ENCODE measurements at places on chromosomes 4 and X. TPM values are rescaled to one million over a fixed set of nuclear protein-coding genes. Genes with fewer than 3 reads are reported as not detected.

The EGF gene
- polyA plus RNA-seq = 1.7 TPM

The RAI2 gene
- polyA plus RNA-seq = 0.04 TPM

The PDCL2 gene
- not detected for polyA plus RNA-seq

GRCh38 chr4:54840430-54840829, 182.7 kb downstream of the KIT start:
- DNase-seq = no peak
- no peaks in the 10 kb centered on the region for H3K4me1 ChIP-seq
- H3K36me3 ChIP-seq = no peaks in the 10 kb centered on the region
- no peak overlapping the region for H3K27ac ChIP-seq
- no peak overlapping the region for H3K4me3 ChIP-seq

- H3K27ac ChIP-seq = no peak overlapping the region
- no peaks in the 10 kb centered on the region for H3K36me3 ChIP-seq
- H3K4me1 ChIP-seq = no peaks in the 10 kb centered on the region
- DNase-seq = no peak
- no peak overlapping the region for H3K4me3 ChIP-seq
- no peaks in the 10 kb centered on the region for H3K27me3 ChIP-seq
Observed at GRCh38 chr4:154507156-154507555, 15.6 kb upstream of the DCHS2 start.

GRCh38 chrX:154515090-154515965, 704 bp downstream of the FAM3A start:
- H3K4me3 ChIP-seq = peak overlapping the region; percentile 87
- DNase-seq = no peak
- no peaks in the 10 kb centered on the region for H3K36me3 ChIP-seq
- H3K27ac ChIP-seq = peak overlapping the region; percentile 91
- H3K4me1 ChIP-seq = peaks cover 8% of the 10 kb centered on the region

DNA sequence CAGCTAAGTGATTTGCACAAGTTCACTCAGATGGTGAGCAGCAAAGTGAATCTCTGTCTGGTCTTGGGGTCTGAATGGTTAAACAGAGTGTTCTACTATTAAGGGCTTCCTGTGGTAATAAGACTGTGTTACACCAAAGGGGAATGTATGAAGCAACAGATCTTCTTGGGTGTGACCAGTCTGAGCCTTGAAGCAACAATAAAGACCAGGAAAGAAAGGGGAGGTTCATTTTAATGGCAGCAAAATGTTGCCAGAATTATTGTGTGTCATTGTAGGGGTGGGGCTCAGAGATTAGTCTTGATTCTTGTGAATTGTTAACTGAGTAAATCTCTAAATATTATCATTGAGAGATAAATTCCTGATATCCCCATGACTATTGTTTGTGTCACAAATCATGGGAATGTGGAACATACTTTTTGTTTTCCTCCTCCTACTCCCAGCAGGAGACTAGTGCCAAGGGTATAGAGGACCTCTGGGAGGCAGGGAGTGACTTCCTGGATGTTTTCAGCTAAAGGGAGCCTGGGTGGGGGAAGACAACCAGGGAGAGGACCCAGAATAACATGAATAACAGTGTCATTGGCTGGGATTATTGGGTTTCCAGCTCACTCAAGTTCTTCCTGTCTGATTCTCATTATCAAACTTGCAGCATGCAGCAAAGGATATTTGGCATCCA, 141.4 kb upstream of the PAK3 start:
- H3K27me3 ChIP-seq = peaks cover 11% of the 10 kb centered on the region
- H3K36me3 ChIP-seq = no peaks in the 10 kb centered on the region
- H3K4me1 ChIP-seq = no peaks in the 10 kb centered on the region
- DNase-seq = no peak
- H3K4me3 ChIP-seq = no peak overlapping the region

GRCh38 chr4:80263541-80264351, 2.7 kb upstream of the FGF5 start:
- peaks cover 6% of the 10 kb centered on the region for H3K4me1 ChIP-seq
- H3K27ac ChIP-seq = no peak overlapping the region
- no peaks in the 10 kb centered on the region for H3K36me3 ChIP-seq
- no peak for DNase-seq
- no peak overlapping the region for H3K4me3 ChIP-seq

GRCh38 chr4:3320361-3321023, 27.7 kb downstream of the RGS12 start:
- H3K36me3 ChIP-seq = peaks cover 32% of the 10 kb centered on the region
- H3K4me1 ChIP-seq = peaks cover 3% of the 10 kb centered on the region
- no peak for DNase-seq
- H3K27me3 ChIP-seq = no peaks in the 10 kb centered on the region

DNA sequence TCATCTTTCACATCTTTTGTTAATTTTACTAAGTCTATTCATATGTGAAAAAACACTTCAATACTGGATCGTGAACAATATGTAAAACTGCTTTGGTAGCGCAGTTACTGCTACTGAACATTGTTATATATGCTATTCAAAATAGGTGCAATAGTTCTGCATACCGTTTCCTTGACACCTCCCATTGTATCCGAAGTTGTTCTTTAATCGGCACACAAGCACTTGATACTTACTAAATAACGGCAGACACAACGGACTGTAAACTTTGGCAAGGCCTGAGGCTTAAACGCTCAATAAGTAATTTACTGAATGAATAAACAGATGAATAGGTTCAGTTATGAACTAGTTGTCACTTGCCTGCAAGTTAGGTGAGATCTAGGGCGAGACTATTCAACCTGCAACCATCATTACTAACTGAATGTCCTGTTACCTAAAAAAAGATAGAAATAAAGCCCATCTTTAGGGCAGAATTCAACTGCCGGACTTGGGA, 620 bp downstream of the ANAPC10 start:
- H3K36me3 ChIP-seq = peaks cover 8% of the 10 kb centered on the region
- H3K27ac ChIP-seq = peak overlapping the region; percentile 79
- no peak for DNase-seq
- peak overlapping the region; percentile 60 for H3K4me3 ChIP-seq

- no peaks in the 10 kb centered on the region for H3K36me3 ChIP-seq
- peaks cover 5% of the 10 kb centered on the region for H3K4me1 ChIP-seq
- no peak for DNase-seq
Observed at GRCh38 chrX:46754586-46755061, 4.3 kb downstream of the SLC9A7 start.

The PARM1 gene
- polyA plus RNA-seq = 0.09 TPM

DNA sequence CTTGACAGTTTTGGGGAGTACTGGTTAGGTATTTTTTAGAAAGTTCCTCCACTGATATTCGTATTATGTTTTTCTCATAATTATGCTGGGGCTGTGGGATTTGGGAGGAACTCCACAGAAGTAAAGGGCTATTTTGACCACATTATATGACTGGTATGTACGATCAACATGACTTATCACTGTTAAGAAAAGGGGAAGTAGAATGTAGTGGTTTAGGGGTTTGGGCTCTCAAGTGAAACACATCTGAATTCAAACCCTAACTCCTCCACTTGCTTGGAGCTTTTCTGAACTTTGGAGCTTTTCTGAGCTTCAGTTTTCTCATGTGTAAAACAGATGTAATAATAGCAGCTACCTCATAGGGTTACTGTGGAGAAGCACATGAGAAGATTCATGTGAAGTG, 96.4 kb upstream of the C1GALT1C1 start:
- H3K4me1 ChIP-seq = no peaks in the 10 kb centered on the region
- H3K27ac ChIP-seq = no peak overlapping the region
- H3K27me3 ChIP-seq = no peaks in the 10 kb centered on the region

DNA sequence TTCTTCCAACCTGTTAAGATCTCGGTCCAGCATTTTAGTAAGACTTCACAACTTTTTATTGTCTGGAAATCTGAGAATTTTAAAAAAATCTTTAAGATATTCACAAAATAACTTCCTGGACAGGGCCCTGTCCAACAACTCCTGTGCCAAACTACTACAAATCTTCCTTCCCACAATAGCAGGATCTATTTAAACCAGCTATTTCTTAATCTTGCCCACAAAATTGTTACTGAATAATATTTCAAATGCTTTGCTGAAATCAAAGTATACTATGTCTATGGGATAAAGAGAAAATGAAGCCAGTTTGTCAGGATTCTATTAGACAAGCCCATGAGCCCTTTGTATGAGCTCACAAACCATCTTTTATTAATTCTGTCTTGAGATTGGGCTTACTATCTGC, 104.1 kb upstream of the DDIT4L start:
- peaks cover 10% of the 10 kb centered on the region for H3K4me1 ChIP-seq
- H3K27me3 ChIP-seq = no peaks in the 10 kb centered on the region
- H3K4me3 ChIP-seq = no peak overlapping the region
- H3K36me3 ChIP-seq = no peaks in the 10 kb centered on the region
- H3K27ac ChIP-seq = no peak overlapping the region

DNA sequence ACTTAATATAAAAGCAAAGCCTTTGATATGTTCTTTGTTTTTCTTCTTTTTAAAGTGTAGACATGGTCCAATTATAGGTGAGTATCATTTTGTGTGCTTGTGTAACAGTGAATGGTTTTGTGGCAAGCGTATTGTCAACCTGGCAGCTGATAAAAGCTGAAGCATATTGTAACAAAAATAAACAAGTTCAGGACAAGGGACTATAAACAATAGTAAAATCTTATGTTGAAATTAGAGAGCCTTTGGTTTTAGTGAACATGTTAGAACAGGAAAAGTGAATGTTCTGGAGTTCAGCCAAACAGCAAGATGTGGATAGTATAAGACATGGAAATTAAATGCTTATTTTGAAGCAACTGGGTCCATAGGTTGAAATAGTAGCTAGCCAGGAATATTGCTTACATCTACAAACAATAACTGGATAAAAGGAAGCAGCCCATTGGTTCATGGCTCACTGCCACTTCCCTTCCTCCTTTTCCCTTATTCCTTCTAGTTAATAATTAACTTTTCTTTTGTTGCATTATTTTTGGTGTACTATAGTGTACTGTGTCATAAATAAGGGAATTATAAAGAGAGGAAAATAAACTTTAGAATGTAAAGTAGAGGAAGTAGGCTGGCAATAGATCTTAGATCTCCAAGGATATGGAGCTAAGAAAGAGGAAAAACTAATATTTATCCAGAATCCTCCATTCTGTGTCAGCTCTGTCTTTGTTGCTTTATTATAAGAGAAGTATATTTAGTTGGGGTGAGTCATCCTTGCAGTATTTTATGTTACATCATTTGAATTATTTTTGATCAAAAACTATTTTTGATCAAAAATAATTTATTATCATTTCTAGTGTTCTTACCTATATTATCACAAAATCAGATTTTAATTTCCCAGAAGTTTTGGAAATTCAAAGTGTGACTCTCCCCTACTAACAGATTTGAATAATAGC, 65.6 kb downstream of the MRPL1 start:
- H3K27ac ChIP-seq = no peak overlapping the region
- no peaks in the 10 kb centered on the region for H3K36me3 ChIP-seq
- DNase-seq = peak; percentile 68
- peaks cover 12% of the 10 kb centered on the region for H3K4me1 ChIP-seq
- H3K4me3 ChIP-seq = no peak overlapping the region

Data from IMR-90 (cell line).